ENCODE measurements at places on chromosomes 13 and 19. TPM values are rescaled to one million over a fixed set of nuclear protein-coding genes. Genes with fewer than 3 reads are reported as not detected.

The PDCD5 gene
- total RNA-seq = 53.8 TPM

DNA sequence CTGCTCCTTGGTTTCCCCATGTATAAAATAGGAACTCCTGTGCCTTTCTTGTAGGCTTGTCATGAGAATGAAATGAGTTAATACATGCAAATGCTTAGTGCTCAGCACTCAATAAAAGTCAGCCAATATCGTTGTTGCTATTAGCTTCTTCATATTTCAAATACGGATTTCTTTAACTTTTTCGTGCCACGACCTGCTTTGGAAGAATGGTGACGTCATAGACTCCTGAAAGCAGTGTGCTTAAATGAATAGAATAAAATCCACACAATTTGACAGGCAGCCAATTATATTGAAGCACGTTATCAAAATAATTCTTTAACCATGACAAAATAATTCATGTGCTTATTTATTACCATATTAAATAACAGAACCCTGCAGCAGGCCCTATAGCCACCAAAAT, 26.6 kb upstream of the CDC16 start:
- no peaks in the 10 kb centered on the region for H3K36me3 ChIP-seq
- H3K27ac ChIP-seq = no peak overlapping the region
- no peaks in the 10 kb centered on the region for H3K27me3 ChIP-seq
- no peaks in the 10 kb centered on the region for H3K4me1 ChIP-seq

GRCh38 chr19:16067205-16067938, 8.9 kb upstream of the TPM4 start:
- H3K4me1 ChIP-seq = peaks cover 22% of the 10 kb centered on the region
- DNase-seq = no peak
- no peaks in the 10 kb centered on the region for H3K27me3 ChIP-seq
- H3K4me3 ChIP-seq = no peak overlapping the region
- H3K36me3 ChIP-seq = no peaks in the 10 kb centered on the region

DNA sequence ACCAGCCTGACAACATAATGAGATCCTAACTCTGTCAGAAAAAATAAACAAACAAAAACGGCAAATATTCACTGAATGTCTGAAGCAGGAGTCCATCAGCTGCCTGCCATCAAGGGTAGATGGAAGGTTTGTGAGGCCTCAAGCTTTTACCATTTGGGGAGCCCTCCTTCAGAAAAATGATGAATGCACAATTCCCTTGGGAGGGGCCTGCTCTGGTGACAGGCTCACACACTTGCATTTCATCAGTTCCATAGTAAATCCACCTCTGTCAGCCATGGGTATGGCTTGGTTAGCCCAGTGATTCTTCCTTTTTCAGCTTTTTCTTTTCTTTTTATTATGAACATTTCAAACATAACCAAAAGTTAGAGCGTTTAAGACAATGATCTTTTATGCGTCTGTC, 26.3 kb upstream of the KATNAL1 start:
- H3K4me1 ChIP-seq = no peaks in the 10 kb centered on the region
- no peaks in the 10 kb centered on the region for H3K36me3 ChIP-seq
- DNase-seq = no peak

DNA sequence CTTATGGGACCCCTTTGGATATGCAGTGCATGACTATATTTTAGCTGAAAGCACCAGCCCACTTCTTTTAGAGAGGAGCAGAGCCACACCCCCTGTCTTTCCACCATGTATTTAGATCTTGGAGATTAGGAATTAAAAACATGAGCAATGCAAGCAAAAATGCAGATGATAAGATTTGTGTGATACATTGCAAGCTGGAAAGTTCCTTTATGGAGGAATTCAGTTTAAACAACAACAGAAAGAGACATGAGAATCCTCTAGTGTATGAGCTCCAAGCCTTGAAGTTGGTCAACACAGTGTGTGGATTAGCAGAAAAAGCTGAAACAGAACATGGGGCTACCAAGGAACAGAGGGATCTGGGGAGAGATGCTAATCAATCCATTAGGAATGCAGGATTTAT, 529.8 kb upstream of the NBEA start:
- no peaks in the 10 kb centered on the region for H3K4me1 ChIP-seq
- H3K36me3 ChIP-seq = no peaks in the 10 kb centered on the region
- no peak for DNase-seq
- no peak overlapping the region for H3K4me3 ChIP-seq

- H3K27me3 ChIP-seq = no peaks in the 10 kb centered on the region
- H3K4me1 ChIP-seq = no peaks in the 10 kb centered on the region
- H3K27ac ChIP-seq = no peak overlapping the region
- H3K36me3 ChIP-seq = no peaks in the 10 kb centered on the region
Observed at GRCh38 chr13:43346427-43346826, 323.0 kb downstream of the DNAJC15 start.

DNA sequence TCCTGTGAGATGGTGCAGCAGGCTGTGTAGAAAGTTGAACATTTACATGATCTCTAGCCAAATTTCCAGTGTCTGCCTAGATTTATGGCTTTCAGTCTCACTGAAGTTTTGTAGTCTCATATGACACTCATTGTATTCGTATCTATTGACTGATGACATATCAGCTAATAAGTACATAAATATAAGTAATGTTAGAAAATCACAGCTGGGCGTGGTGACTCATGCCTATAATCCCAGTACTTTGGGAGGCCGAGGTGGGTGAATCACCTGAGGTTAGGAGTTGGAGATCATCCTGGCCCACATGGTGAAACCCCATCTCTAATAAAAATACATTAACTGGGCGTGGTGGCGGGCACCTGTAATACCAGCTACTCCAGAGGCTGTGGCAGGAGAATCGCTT, 54.7 kb upstream of the HTR2A start:
- no peak overlapping the region for H3K4me3 ChIP-seq
- no peaks in the 10 kb centered on the region for H3K4me1 ChIP-seq
- no peaks in the 10 kb centered on the region for H3K36me3 ChIP-seq

GRCh38 chr13:50122455-50122854, 107.2 kb downstream of the KCNRG start:
- no peak overlapping the region for H3K4me3 ChIP-seq
- DNase-seq = no peak
- H3K4me1 ChIP-seq = peaks cover 16% of the 10 kb centered on the region
- H3K36me3 ChIP-seq = no peaks in the 10 kb centered on the region
- peak overlapping the region; percentile 95 for H3K27ac ChIP-seq

The TMEM145 gene
- not detected for total RNA-seq

DNA sequence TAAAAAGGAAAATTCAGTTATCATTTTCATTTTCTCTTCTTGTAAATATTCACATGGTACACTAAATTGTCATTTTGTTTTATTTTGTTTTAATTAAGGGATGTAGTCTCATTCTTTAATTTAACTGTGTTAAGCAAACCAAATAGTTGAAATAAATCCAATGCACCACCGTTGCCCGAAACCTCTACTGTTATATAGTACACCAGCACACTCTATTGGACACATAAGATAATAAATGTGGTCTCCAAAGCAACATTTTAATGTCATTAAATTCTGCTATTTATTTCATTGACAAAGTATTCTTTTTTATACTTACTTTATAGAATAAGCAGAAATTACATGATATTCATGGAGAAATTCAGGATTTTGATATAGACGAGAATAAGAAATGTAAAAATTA, 156.4 kb upstream of the FREM2 start:
- H3K4me1 ChIP-seq = no peaks in the 10 kb centered on the region
- H3K4me3 ChIP-seq = no peak overlapping the region
- no peak for DNase-seq
- no peaks in the 10 kb centered on the region for H3K27me3 ChIP-seq
- no peaks in the 10 kb centered on the region for H3K36me3 ChIP-seq

DNA sequence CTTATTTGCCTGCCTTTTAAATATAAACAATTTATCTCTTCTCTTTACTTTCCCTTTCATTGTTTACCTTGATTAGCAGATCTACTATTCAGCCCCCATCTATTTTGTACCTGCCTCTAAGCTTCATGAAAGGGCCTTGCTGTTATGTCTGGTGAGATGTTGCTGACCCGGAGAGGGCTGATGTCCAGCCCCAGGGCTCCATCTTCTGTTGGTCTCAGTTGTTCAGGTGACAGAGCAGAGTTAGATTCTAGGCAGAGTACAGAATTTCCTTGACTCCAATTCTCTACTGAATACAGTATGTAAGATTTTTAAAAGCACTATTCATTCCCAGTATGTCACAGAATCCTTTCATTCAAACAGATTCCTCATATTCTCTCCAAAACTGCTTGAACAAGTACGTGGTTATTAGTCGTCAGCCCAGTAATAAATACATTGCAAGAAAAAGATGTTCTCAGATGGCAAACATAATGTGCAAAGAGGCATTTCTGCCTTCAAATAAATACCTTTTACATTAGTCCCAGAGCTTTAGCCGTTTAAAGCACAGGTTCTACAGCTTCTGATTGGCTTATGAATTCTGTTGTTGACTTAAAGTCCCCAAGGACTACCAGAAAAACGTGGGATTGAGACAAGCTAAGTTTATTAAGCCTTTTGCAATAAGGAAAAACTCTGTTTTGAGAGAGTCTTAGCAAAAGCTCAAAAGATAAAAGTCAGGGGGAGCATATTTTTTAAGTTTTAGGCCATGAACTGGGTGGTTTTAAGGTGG, 159.1 kb downstream of the GPC5 start:
- no peak for DNase-seq
- H3K27ac ChIP-seq = no peak overlapping the region
- H3K27me3 ChIP-seq = no peaks in the 10 kb centered on the region
- no peak overlapping the region for H3K4me3 ChIP-seq
- H3K36me3 ChIP-seq = no peaks in the 10 kb centered on the region
- H3K4me1 ChIP-seq = no peaks in the 10 kb centered on the region

- no peak overlapping the region for H3K27ac ChIP-seq
- DNase-seq = no peak
- H3K36me3 ChIP-seq = peaks cover 71% of the 10 kb centered on the region
- no peaks in the 10 kb centered on the region for H3K27me3 ChIP-seq
- H3K4me1 ChIP-seq = no peaks in the 10 kb centered on the region
- no peak overlapping the region for H3K4me3 ChIP-seq
Observed at GRCh38 chr19:5037936-5038335, 69.0 kb downstream of the KDM4B start.

GRCh38 chr13:73224703-73225102, 165.9 kb downstream of the KLF5 start:
- H3K36me3 ChIP-seq = no peaks in the 10 kb centered on the region
- no peak overlapping the region for H3K4me3 ChIP-seq
- peaks cover 15% of the 10 kb centered on the region for H3K4me1 ChIP-seq
- H3K27me3 ChIP-seq = no peaks in the 10 kb centered on the region
- H3K27ac ChIP-seq = no peak overlapping the region

- H3K36me3 ChIP-seq = no peaks in the 10 kb centered on the region
- DNase-seq = no peak
- H3K27ac ChIP-seq = no peak overlapping the region
- no peaks in the 10 kb centered on the region for H3K4me1 ChIP-seq
- no peak overlapping the region for H3K4me3 ChIP-seq
Observed at GRCh38 chr13:101846249-101846648, 393.8 kb downstream of the ITGBL1 start.

GRCh38 chr19:11887611-11888531, at the start of gene ZNF69:
ZNF69 (plus strand) TSS chr19:11887782; CDS start chr19:11887924, 142 bp downstream.
- peaks cover 7% of the 10 kb centered on the region for H3K36me3 ChIP-seq
- H3K4me3 ChIP-seq = peak within 1 kb of the TSS; percentile 86
- H3K27ac ChIP-seq = peak within 1 kb of the TSS; percentile 71
- DNase-seq = peak; percentile 60
- no peaks in the 10 kb centered on the region for H3K27me3 ChIP-seq

DNA sequence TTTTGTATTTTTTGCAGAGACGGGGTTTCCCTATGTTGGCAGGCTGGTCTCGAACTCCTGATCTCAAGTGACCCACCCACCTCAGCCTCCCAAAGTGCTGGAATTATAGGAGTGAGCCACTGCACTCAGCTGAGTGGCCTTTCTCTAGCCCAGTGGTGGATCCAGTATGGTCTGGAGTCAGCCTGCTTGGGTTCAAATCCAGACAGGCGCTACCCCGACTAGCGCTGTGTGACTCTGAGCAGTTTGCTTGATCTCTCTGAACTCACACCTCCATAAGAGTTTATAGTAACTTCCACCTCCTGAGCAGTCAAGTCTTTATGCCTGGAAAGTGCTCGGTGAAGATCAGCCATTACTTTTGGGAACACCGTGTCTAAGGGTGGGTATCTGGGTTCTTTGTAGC, 10.4 kb downstream of the S1PR2 start:
- no peaks in the 10 kb centered on the region for H3K4me1 ChIP-seq
- DNase-seq = no peak
- H3K4me3 ChIP-seq = no peak overlapping the region

DNA sequence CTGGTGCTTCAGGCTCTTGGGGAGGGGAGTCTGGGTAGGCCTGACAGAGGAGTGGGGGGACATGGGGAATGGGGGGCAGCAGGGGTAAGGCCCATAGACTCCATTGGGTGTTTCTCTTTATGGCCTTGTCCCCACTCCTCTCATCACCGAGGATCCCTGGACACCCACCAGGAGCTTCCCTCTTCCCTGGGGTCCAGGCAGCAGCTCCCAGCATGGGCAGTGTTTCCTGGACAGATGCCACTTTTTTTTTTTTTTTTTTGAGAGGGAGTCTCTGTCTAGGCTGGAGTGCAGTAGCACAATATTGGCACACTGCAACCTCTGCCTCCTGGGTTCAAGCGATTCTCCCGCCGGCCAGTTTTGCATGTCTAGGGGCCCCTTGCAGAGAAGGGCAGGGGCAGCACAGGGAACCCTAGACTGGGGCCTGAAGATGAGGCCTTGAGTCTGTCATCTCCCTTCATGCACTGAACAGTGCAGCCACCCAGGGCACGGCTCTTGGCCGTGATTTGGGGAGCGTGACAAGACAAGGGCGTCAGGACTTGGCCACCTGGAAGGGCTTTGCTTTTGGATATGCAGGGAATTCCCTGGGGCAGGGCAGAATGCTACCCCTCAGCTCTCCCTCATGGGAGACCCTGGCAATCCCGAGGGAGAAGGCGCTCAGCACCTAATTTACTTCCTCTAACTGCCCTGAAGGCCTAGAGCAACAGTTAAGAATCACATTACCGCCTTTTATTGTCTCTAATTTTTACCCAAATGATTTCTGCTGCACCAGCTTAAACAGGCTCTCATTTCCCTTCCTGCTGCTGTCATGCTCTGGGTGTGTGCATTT, 213.9 kb upstream of the ZNF536 start:
- H3K4me3 ChIP-seq = no peak overlapping the region
- no peaks in the 10 kb centered on the region for H3K36me3 ChIP-seq
- H3K4me1 ChIP-seq = no peaks in the 10 kb centered on the region
- no peaks in the 10 kb centered on the region for H3K27me3 ChIP-seq

DNA sequence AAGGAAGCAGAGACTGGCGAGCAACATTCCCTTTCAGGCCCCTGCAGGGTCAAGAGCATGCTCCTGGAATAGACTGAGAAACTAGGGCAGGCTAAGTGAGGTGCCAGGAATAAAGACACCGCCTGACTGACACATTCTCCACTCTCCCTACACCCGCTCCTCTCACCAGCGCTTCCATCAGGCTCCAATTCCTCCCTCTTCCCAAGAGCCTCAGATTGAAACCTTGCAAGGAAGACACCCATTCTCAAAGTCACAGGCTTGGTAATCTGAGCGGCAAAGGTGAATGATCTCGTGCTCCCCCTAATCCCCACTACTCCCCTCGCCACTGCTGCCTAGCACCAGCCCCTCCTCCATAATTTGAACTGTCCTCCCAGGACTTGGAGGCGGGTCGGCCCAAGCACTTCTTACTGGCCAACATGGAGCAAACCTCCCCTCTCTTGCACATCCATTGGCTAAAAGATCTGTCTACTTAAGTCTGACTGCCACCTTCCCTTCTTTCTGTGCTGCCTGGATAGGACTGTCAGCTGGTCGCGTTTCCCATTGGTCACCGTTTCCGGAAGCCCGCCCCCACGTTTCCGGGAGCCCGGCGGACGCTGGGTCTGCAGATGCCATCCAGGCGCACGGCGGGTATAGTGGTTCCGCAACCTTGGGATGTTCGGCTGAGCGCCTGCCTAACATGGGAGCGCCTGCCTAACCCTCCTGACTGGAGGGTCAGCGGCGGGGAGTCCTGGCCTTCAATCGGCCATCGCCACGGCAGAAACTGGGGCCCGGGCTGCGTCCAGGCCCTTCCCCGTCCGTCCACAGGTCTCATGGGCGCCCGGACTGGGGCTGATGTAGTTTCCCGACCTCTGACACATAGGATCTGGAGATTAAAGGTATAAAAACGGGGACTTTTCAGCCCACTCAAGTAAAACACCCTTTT, 33.6 kb downstream of the ZNF383 start:
- H3K36me3 ChIP-seq = no peaks in the 10 kb centered on the region
- no peak for DNase-seq
- no peaks in the 10 kb centered on the region for H3K27me3 ChIP-seq
